Activated T-cell treated with anti-CD3 and anti-CD28 coated beads, Interleukin-2, amount 50 U/mL, for 72 hours (primary cell): ENCODE measurements at places on chromosomes 13 and 19.

GRCh38 chr13:48961379-48961778, 14.3 kb upstream of the FNDC3A start:
- DNase-seq = no peak

- DNase-seq = peak; percentile 84
These were observed 9.7 kb upstream of the ILF3 start for GRCh38 chr19:10644260-10645007.

DNA sequence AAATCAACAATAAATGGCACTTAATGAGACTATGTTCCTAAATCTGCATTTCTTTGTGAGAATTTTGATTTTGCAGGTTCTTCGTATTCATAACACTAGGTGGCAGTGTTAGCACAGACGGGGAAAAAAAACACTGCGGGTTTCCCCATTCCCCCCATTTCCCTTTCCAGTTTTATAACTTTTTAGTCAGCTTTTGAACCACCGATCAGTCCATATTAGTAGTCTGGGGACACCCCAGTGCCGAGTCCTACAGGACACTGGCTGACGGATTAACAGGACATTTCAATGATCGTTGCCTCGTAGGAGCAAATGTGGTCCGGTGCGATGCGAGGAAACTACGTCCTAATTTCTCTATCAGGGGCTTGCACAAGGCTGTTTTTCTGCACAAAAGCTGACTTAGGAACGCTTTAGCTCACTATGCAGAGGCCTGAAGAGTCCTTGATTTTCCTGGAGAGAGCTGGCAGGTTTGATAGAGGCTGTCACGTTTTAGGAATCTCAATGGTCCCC, 234.3 kb downstream of the LMO7 start:
- peak; percentile 8 for DNase-seq

- no peak for DNase-seq
These were observed 7.2 kb downstream of the RAB20 start for GRCh38 chr13:110554227-110554836.

DNA sequence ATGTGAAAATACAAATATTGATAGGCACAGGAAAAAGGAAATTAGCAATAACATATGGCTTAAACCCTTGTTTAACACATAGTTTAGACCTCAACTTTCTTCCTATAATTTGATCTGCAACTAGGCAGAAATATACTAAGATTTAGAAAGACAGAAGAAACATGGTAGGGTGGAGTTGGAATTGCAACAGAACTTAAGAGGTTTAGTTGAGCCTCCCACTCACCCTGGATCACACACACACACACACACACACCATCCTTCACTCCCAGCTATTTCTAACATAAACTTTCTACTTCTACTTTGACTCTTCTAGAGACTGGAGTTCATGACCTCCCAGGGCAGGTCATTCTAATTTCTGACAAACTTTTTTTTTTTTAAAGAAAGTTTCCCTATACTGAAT, 47.4 kb downstream of the FLT3 start:
- DNase-seq = no peak

DNA sequence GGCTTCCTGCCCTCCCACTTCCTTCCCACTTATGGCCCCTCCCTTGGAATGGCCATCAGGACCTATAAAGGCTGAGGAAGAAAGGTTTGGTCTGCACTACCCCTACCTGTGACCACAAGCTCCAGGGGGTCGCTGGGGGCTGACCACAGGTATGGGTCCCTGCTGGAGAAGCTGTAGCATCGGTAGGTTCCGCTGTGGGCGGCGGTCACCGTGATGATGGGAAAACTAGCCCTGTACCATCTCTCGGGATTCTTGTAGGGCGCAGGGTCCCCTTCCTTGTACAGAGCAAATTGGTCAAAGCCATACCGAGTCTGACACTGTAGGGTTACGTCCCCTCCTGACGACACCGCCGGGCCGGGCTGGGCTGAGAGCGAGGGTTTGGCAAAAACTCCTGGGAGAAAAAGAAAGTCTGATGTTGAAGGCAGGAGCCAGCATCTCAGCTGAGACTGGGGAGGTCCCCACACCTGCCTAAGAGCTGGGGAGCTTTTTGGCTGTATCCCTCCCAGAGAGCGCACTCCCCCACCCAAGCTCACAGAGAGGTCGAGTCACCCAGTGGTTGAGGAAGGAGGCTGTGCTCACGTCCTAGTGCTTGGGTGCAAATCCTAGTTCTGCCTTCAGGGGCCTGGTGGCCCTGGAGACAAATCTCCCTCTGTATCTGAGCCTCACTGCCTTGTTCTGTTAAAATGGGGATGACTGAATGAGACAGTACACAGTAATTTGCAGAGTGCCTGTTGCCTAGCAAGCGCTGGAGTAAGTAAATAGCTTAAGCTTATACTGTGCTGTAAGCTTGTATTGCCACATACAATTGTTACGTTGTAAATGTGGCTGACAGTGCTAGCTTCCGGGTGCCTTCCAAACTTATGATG, 10.4 kb downstream of the GP6 start:
- no peak for DNase-seq

DNA sequence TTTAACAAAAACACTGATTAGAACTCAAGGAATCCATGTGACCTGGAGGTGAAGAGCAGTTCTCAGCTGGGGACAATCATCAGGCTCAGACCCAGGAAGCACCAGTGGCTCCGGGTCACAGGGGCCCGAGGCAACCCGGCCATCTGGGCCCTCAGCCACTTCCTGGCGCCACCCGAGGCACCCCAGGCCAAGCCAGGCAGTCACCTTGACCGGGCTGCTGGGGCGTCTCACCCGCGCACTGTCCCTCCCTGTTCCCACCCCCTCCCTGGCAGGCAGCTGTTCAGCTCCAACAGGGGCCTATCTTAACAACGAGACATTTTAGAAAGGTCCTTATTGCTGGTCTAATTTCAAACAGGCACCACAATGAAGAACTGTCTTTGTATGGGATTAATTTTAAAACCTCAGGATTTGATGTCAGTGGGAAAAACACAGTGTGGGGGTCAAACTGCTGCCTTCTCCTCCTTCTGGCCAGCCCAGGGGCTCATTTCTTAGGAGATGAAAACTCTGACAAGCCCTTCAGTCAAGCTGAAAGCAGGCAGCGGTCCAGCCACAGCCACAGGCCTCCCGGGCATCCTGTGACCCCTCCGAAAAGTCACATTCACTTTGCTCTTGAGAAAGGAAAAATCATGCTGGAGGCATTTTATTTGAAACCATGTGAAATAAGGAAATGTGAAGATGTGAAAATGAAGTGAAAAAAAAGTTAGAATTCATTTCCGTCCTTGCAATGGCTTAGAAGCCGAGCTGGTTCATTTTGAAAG, 83.3 kb downstream of the KCTD15 start:
- no peak for DNase-seq

GRCh38 chr19:19538061-19538784, at the start of gene CILP2:
CILP2 (plus strand) TSS chr19:19538265; CDS start chr19:19538350, 85 bp downstream.
- peak; percentile 41 for DNase-seq

- DNase-seq = no peak
These were observed 145.1 kb upstream of the ZNF536 start for GRCh38 chr19:30227012-30227621.

DNA sequence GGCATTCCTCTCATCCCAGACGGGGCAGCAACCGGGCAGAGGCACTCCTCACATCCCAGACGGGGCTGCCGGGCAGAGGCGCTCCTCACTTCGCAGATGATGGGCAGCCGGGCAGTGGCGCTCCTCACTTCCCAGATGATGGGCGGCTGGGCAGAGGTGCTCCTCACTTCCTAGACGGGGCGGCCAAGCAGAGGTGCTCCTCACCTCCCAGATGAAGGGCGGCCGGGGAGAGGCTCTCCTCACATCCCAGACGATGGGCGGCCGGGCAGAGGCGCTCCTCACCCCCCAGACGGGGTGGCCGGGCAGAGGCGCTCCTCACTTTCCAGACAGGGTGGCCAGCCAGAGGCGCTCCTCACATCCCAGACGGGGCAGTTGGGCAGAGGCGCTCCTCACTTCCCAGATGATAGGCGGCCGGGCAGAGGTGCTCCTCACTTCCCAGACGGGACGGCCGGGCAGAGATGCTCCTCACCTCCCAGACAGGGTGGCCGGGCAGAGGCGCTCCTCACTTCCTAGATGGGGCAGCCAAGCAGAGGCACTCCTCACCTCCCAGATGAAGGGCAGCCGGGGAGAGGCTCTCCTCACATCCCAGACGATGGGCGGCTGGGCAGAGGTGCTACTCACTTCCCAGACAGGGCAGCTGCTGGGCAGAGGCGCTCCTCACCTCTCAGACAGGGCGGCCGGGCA, 68.9 kb downstream of the ZNF708 start:
- no peak for DNase-seq
